G401 (cell line): ENCODE measurements at places on chromosomes 1 and 21. TPM values are rescaled to one million over a fixed set of nuclear protein-coding genes. Genes with fewer than 3 reads are reported as not detected.

The EPHB2 gene
- total RNA-seq, result 0.14 and 1.1 TPM in 2 replicates

DNA sequence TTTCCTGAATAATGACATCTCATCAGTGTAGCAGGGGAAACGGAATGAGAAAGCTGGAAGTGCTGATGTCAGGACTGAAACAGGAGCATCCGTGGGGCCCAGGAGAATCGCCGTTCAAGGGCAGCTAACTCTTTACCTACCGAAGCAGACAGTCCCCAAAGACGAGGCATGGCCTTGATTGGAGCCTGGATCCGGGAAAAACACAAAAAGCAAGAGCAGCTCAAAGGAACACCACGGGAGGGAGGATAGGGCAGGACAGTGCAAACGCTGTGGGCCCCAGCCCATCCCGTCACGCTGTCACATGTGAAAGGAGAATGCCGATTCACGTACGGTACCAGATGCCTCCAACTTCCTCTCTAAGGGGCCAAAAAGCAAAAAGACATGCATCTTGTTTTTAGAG is 34.9 kb downstream of the WNT9A start:
- no peak for DNase-seq

GRCh38 chr1:211517006-211517405 is 25.0 kb upstream of the RD3 start:
- no peak for DNase-seq

- no peak for DNase-seq
Measured at GRCh38 chr1:88979054-88979748, 13.2 kb downstream of the KYAT3 start.
